Left renal pelvis (tissue), 4 donors: ENCODE measurements at places on chromosomes 11 and 22.

- DNase-seq, result no peak
These were observed 35.6 kb upstream of the PSMA1 start for GRCh38 chr11:14555818-14556217.

DNA sequence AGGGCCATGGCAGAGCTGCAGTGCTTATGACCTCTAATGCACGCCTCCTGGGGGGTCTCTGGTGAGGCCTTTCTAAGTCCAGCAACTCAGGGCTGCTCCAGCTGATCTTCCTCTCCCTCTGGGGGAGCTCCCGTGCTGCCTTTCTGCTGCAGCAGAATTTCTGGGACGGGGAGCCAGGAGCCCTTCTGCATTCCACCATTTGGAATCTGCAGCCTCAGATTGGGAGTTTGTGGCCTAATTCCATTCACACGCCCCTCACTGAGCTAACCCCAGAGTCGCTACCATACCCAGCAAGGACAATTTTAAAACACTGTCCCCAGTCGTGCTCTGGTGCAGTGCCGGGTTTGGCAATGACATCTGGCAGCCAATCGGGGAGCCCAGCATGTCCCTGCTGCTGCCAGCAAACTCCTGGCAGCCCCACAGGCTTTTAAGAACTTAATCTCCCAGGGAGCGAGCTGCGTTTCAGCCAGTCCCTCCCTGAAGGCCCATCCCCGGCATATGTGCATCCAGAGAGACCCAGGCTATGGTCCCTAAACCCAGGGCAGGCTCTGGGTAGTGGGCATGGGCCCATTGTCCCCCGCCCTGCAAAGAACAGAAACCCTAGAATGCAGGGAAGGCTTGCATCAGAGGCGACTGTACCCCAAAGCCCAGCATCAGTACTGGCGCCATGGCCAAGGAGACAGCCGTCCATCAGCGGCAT lies 4.7 kb downstream of the SHANK2 start:
- DNase-seq, result no peak

- no peak for DNase-seq
These were observed 82.1 kb upstream of the GALNT18 start for GRCh38 chr11:11703885-11704284.

DNA sequence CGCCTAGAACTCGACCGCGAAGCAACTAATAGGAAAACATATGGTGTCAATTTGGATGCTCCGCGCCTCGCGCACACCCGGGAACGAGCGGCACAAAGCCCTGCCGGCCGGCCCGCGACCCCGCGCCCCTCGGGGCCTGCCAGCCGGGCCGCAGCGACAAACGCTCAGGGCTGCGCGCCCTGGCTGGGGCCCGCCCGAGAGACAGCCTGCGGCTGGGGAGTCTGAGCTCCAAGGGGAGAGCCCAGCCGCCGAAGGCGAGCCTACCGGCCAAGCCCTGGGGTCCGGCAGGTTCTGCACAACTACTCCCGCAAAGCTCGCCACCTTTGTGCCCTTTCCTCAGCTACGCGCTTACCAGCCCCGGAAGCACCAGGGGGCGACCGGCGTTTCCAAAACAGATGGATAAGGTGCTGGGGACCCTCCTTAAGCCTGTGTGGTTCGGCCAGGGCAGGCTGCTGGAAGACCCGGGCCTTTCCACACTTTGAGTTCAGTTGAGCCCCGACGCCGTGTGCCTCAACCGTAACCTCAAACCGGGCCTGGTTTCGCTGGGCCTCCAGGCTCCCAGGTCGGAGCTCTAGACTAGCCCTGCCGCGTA lies 6.0 kb downstream of the PAX6 start:
- no peak for DNase-seq

DNA sequence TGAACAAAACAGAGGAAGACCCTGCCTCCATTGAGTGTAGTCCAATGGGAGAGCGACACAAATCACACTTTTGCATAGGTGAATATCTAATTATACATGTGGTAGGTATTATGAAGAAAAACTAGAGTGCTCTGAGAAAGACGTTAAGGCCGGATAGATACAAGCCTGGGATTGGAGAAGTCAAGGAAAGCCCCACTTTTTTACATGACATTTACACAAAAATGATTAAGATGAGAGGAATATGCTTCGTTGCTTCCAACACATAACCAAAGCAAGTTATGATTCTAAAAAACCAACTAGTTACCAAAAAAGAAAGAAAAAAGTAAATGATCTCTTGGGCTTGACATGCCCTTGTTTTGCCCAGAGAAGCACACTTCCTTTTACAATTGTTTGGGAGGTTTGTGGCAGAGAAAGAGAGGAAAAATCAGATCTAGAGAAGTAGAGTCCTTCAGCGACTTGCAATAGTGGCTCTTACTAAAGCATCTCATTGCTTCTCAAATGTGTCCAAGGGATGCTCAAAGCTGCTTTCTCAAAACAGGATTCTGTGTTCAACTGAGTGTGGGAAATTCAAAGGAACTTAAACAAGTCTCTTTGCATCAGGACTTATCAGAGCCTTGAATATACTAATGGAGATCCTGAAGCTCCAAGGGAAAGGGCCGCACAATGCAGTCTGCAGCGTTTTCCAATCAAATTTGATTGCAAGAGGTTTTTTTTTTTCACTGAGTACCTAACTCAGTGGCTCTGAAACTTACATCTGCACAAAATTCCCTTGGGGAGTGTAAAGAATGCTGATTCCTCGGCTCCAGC lies 38.8 kb downstream of the FLI1 start:
- no peak for DNase-seq

- no peak for DNase-seq
These were observed 10.2 kb downstream of the PACS1 start for GRCh38 chr11:66080055-66080817.

DNA sequence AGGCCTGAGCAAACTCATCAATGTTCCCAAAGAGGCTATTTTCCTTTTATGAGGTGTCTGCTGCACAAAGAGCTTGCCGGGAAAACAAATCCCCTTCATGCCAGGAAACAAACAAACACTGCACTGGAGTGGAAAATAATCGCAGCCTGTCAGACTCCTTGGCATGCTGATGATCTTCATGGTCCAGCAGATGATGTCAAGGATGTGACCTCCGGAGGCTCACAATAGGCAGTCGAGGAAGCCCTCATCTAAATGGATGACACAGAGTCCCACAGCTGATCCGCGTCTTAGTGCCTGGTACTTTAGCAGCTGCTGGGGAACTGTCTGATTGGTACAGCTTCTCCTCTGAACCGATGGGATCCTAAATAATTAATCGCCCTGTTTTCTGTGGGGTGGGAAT lies 187.6 kb downstream of the TENM4 start:
- DNase-seq, result no peak

- no peak for DNase-seq
These were observed 1.3 kb downstream of the HPS5 start for GRCh38 chr11:18320617-18321016.

- DNase-seq, result no peak
These were observed 61.8 kb downstream of the UBASH3B start for GRCh38 chr11:122717264-122717867.

DNA sequence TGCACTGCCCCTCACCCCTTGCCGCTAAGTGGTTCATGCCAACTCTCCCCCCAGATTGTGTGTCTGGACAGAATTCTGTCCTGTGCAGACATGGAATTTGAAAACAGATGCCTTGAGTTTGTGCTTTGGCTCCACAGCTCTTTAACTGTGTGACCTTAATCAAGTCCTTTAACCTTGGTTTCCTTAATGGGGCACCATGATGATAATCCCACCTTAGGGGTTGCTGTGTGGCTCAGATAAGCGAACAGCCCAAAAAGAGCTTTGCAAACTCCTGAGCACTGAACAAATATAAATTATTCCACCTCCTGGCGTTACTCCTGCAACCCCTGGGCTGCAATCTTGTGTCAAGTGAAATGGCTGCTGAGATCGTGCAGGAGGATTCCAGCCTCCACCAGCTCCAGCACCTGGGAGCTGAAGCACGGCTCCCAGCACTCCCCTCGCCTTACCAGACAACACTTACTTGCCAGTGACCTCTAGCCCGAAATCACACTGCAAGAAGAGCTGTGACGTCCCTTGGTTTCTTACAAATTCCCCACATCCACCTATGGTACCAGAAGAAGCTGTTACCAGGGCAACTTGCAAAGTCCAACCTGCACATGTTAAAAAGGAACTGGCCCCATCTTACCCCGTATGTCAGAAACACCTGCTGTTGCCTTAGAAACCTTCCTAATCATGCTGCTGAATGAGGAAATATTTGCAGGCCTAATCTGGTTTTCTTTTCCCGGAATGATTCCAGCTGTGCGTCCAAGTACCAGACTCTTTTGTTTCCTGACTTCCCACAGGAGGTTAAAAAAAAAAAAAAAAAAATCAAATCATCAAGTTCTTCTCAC lies 13.2 kb downstream of the VPS37C start:
- no peak for DNase-seq

- no peak for DNase-seq
These were observed 27.2 kb downstream of the OR52B2 start for GRCh38 chr11:6142936-6143335.

DNA sequence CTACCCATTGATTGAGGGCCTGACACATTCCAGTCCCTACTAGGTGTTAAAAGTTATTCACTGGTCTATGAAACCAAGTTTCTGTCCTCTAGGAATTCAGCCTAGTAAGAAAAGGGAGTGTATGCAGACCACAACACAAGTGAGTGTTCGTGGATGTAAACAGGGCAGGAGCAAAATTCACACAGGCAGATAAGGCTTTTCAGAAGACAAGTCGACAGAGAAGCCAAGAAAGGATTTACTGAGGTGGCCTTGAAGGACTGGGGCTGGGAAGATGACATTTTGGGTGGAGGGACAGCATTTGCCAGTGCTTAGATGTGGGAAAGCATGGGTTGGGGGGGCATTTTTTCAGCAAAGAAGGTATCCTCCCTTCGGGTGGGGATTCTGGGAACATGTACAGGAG lies 76.2 kb downstream of the TSPAN18 start:
- no peak for DNase-seq

GRCh38 chr22:38069372-38070249 lies 12.4 kb downstream of the PICK1 start:
- DNase-seq, result no peak

DNA sequence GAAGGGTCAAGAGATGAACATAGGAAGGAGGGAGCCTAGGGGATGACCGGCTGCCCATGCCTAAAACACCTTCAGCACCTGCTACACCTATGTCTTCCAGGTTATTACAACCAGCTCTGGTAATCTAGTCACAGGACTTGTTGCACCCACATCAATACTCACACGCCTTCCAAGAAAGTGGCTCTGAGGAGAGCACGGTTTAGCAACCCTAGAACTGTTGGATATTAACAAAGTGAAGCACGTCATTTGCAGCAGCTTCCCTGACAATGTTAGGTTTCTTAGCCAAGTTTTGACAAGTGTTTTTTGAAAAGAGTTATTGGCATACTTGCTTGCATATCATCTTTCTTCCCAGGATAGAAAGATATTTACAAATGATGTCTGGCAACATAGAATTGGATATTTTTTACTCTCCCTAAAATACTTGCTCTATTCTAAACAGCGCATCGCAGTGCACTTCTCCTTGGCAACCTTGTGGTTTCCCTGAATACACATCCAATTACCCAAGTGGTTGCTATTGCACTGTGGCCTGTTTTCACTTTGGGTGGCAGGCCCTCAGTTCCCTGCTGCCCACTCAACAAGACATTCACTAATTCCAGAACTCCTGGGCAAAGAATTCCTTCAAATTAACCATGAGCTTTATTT lies 94.3 kb upstream of the ARHGAP42 start:
- DNase-seq, result no peak

- DNase-seq, result no peak
These were observed 55.6 kb upstream of the LYVE1 start for GRCh38 chr11:10623797-10624761.

- no peak for DNase-seq
These were observed 371.5 kb downstream of the RAB38 start for GRCh38 chr11:87803748-87804147.

DNA sequence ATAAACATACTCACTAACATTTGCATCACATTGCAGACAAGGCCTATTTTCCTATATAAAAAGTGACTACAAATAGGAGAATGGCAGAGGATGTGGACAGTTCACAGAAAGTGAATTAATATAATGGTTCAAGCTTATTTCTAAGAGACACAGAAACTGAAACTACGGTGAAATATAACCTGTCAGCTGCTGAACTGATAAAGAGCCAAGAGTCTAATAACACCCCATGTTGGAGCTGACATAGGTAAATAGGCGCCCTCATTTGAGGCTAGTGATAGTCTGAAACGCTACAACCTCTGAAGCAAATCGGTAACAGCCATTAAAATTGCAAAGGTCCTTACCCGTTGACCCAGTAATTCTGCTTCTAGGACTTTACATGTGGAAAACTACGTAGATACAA lies 14.0 kb downstream of the AP1B1 start:
- no peak for DNase-seq

DNA sequence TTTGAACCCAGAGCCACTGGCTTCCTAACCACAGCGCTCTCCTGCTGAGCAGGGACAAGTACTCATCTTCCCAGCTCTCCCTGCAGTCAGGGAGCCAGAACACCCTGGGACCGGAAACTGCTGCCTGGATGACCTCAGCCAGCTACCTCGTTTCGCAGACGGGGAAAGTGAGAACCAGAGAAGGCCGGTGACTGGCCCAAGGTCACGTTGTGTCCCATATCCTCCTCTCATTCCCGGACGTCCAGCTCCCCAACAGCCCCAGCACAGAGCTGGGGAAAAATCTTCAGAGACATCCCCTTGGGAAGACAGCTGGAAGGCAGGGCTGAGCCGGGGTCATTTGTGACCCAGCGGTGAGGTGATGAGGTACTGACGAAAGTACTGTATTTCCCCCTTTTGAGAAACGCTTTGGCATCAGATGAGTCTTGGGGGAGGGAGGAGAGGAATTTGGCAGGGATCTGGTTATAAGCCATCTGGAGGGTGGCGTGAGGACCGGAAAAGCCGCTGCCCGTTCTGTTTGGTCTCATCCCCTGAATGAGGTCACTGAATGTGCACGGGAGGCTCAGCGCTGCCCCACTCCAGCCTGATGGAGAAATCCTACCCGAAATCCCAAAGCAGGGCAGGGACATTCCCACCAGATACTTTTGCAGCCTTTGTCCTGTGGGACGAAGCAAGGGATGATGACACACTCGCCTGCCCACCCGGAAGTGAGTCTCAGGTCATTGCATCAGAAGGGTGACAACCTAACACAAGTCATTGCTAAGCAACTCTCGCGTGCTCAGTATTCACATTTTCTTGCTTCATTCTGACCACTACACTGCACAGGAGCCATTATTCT lies 41.1 kb downstream of the LIF start:
- no peak for DNase-seq

GRCh38 chr22:38080850-38081635 lies 2.9 kb downstream of the SLC16A8 start:
- no peak for DNase-seq

- DNase-seq, result no peak
These were observed 18.7 kb upstream of the BDNF start for GRCh38 chr11:27718863-27719545.

GRCh38 chr11:2806351-2807024 lies 79.1 kb downstream of the CDKN1C start:
- DNase-seq, result no peak

GRCh38 chr11:18720091-18720807 lies 5.7 kb downstream of the IGSF22 start:
- DNase-seq, result no peak

GRCh38 chr11:77117492-77117891 lies 10.6 kb upstream of the MYO7A start:
- DNase-seq, result no peak

GRCh38 chr11:47469361-47470179 lies 20.6 kb upstream of the RAPSN start:
- no peak for DNase-seq
